CD8-positive, alpha-beta T cell (primary cell): ENCODE measurements at places on chromosomes 7 and 10. TPM values are rescaled to one million over a fixed set of nuclear protein-coding genes. Genes with fewer than 3 reads are reported as not detected.

Gene LRRD1
- total RNA-seq = not detected

Gene UNC5B
- 0.08 TPM for total RNA-seq

Gene EN2
- total RNA-seq = not detected

Gene DNAJC12
- total RNA-seq = not detected

Gene SYNPO2L
- total RNA-seq = not detected

Gene LRGUK
- 0.71 TPM for total RNA-seq

Gene BMPER
- not detected for total RNA-seq

Gene ANKRD61
- not detected for total RNA-seq

Gene GRM8
- total RNA-seq = not detected

Gene LRRTM3
- total RNA-seq = not detected

Gene CRHR2
- total RNA-seq = 0.11 TPM

DNA sequence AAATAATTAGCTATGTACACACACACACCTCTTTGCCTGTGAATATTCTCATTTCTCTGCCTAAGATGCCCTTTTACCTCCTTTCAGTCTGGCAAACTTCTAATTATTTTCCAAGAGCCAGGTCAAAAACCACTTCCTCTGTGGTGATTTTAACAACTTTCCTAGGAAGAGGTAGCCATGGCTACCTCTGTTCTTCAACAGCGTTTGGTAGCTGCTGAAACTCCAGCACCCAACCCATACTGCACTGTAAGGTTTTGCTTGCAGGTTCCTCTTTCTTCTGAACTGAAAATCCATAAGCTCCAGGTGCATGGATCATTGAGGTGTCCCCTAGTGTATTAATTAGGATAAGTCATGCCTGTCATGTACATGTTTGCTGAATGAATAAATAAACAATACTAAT is 25.6 kb downstream of the NRCAM start:
- no peak for DNase-seq

GRCh38 chr10:116385994-116386809 is 41.4 kb upstream of the PNLIPRP3 start:
- DNase-seq = peak; percentile 26

DNA sequence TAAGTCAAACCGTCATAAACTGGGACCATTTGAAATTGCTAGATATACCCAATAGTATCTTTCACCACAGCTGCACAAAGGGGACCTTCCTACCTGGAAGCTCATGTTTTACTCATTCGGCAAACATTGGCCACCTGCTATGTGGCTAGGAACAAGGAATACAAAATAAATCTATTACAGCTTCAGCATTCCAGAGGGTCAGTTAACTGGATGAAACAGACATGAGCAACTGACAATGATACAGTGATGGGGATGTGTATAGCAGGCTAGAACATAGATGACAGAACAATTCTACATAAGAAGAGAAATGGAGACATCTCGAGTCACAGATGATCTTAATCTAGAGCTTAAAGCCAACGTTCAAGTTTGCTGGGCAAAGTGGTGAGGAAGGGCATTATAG is 3.1 kb upstream of the SMURF1 start:
- DNase-seq = no peak

DNA sequence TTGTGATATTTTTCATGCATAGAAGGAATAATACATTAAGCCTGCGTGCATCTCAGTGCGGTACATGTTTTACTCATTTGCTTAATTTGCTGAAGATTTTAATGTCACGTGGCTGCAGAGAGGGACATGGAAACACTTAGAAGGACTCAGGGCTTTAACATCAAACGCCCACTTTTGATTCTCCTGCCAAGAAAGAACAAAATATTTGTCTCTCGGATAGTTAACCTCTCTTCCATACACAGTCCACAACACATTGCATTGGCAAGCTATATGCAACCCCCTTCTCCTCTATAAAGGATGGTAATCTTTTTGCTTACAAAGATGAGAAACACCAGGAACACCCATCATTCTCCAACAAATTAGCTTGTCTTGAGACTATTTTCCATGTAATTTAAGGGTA is 148.0 kb upstream of the NRP1 start:
- no peak for DNase-seq

DNA sequence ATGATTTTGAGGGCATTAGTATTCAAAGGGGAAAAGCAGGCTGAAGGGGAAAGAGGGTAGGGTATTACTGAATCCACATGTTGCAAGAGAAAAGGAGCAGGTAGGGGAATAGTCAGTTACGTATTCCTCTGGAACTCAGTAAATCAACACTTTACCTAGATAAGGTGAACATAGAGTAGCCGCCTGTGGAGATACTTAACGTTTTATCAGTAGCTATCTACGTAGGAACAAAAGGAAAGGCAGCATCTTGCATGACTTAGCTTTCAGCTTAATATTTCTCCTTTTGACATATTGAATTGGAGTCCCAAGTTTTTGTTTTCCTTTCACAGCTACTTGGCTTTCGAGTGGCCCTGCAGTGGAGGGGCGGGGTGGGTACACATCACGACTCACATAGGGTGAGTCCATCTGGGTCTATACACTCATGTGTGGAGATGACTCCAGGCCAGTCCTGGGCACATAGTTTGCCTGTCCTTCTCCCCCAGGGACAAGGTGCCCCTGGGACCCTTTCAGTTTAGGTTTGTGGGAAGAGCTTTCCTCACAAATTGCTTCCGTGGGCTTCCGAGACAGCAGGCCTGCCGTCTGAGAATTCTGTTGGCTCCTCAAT is 48.1 kb downstream of the CCNY start:
- DNase-seq = no peak

- no peak for DNase-seq
Observed at GRCh38 chr7:40580776-40581175, 446.0 kb downstream of the SUGCT start.

GRCh38 chr7:8442814-8443304 is 9.4 kb downstream of the NXPH1 start:
- peak; percentile 11 for DNase-seq

DNA sequence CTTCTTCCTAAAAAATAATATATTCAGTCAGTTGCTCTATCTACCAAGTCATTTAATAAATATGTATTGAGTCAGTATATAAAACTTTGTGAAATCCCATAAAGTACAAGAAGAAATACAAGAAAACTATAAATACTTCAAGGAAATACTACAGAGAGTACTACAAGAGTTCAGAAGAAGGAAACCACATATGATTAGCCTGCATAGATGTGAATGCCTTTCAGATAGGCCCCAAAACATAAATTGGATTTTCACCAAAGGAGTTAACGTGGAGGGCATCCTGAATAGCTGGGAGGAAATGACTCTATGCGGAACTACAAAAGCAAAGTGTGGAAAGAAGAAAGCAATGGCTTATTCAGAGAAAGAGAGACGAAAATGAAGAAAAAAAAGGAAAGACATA is 120.1 kb downstream of the LRRN3 start:
- DNase-seq = no peak

GRCh38 chr10:117740691-117741222 is 198.2 kb downstream of the EMX2 start:
- DNase-seq = no peak

DNA sequence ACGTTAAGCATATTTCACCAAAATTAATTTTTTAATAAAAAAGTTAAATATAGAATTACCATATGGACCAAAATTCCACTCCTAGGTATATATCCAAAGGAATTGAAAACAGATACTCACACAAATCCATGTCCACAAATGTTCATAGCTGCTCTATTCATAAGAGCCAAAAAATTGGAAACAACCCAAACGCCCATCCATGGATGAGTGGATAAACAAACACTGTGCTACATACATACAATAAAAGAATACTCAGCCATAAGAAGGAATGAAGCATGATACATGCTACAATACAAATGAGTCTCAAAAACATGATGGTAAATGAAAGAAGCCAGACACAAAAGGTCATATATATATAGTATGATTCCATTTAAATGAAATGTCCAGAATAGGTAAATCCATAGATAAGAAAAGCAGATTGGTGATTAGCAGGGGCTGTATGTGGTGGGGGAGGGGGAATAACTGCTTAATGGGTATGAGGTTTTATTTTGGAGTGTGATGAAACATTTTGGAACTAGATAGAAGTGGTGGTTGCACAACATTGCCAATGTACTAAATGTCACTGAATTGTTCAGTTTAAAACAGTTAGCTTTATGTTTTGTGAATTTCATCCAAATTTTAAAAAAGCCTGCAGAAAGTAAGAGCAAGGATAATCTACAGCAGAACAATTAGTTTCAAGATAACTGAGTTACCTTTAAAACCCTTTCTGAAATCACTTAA is 101.2 kb upstream of the EFCAB10 start:
- DNase-seq = no peak

DNA sequence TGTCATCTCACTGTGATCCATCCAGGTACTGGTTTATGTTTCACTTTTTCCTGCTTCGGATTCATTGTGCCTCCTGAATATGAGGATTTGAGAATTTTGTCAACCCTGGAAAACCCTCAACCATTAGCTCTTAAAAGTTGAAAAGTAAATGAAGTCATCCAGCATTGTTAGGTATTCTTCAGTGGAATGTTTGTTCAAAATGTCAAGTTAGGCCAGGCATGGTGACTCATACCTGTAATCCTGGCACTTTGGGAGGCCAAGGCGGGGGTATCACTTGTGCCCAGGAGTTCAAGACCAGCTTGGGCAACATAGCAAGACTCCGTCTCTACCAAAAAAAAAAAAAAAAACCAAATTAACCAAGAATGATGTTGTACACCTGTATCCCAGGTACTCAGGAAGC is 222.1 kb downstream of the NSUN6 start:
- DNase-seq = no peak

DNA sequence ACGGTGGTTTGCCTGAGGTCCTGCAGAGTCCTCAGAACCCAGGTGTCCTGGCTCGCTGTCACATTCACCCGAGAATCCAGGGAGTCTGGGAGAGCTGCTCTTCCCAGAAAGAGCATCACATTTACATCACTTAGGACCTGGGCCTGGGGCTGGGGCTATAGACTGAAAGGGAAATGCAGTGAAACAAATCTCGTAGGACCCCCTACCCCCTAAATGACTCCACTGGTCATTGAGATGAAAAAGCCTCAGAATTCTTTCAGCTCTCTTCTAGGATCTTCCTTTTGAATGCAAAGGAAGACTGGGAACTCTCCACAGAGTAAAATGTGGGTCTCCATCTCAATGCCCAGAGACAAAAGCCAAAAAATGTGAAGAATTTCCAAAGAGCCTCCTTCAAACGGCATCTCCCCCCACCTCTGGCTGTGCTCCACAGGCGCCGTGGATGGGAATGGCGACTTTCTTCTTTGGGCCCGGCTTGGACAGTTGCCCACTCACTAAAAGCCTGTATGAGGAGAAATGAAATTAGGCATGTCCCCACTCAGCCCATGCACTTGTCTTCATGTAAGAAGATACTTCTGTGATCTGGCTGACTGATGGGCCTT is 49.0 kb upstream of the PODXL start:
- DNase-seq = no peak

GRCh38 chr10:45575966-45576597 is 96.5 kb downstream of the ZFAND4 start:
- no peak for DNase-seq

DNA sequence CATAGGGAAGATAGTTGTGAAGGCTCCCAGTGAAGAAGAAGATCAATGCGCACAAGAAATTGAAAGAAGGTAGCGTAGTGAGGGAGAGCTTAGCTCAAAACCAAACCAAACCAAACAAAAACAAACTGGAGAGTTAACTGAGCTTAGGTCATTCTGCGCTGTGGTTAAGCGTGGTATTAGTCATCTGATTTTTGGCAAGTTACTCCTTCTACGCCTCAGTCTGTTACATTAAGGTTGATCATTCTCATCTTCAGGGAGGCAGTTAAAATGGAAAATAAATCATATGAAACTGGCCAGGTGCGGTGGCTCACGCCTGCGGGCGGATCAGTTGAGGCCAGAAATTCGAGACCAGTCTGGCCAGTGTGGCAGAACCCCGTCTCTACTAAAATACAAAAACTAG is 259.7 kb downstream of the EXOC4 start:
- DNase-seq = no peak

DNA sequence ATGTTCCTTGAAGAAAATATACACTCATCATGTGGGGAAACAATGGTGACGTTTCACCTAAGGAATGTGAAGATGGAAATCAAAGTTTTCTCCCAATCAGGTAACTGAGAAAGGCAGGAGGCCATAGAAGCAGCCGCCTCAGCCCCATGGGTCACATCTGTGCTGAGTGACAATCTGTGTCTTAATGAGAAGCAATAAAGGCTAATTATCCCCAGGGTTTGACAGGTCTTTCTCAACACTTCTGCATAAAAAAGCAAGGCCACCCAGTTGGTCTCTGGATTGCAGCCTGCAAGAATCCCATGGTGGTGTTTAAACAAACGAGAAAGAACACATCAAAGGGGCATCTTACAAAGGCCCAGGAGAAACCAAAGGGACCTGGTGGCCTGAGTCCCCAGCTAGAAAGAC is 91.1 kb upstream of the TNS3 start:
- no peak for DNase-seq

- DNase-seq = no peak
Observed at GRCh38 chr7:87474533-87475358, 734 bp downstream of the ABCB4 start.

DNA sequence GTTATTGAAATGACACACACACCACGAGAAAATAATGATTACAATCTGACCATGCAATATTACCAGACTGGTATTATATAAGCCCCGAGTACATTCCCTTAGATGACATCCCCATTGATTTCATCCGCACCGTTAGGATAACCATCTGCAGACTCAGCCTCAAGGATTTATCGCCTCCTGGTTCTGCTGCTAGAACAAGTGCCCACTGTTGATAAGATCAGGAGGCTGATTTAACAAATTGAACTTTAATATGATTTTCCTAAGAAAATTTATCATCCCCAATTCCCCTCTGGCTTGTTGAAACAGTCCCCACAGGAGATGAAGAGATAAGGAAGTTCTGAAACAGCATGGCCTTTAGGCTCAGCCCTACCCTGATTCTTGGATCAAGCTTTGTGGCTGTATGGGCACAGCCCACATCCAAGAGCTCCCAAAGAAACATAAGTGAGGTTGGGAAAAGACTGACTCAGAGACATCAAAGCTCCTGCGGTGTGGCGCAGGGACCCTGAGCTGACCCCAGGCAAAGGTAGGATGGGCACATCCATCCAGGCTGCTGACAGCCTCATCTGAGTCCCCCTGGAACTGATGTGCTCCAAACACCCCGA is 59.2 kb upstream of the CHCHD3 start:
- no peak for DNase-seq

DNA sequence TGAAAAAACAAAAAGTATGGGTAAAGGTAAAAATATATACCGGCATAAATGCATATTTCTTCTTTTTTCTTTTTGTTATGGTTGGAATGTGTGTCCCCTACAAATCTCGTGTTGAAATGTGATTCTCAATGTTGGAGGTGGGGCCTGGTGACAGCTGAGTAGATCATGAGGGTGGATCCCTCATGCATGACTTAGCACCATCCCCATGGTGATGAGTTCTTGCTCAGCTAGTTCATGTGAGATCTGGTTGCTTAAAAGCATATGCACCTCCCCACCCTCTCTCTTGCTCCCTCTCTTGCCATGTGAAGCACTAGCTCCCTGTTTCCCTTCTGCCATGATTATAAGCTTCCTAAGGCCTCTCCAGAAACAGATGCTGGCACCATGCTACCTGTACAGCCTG is 93.3 kb downstream of the HYCC1 start:
- DNase-seq = no peak

GRCh38 chr10:17428351-17429097 is 25.9 kb downstream of the ST8SIA6 start:
- DNase-seq = peak; percentile 29
